ENCODE measurements at places on chromosomes 4 and X.

DNA sequence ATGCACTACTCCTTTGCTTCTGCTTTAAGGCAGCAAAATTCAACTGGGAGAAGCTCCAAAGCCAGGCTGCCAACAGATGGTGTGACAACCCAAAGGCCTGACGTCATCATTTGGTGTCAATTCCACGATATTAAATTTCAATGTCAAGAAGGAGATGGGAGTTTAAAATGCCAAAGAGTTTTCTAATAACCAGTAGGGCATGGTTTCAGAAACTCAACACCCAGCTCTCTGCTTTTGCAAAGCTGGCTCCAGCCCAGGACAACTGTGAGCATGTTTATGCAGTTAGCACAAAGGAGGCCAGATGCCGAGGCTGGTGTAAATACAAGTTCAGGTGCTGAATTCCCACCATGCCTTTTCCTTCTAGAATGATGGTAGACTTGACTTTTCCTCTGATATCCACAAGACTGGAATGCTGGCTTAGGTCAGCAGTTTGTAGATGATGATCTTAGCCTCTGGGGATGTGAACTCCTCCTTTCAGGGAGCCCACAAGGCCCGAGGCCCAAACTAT, 67.3 kb downstream of the AFAP1 start:
- no peak for DNase-seq

DNA sequence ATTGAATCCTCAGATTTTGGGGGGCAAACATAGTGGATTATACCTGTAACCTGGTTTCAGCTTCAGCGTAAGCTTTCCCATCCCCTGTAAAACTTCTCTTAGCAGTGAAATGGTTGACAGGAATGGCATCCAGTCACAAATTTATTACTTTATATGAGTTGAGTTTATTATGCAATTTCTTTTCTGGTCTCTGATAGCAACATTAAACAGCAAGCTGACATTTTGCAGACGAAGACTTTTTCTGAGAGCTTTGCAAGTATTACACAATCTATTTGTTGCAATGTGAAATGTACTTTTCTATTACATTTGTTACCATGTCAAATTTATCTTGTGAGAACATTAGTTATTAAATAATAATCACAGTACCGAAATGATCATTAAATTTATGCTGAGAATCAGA, 60.6 kb downstream of the GSPT2 start:
- DNase-seq = no peak

DNA sequence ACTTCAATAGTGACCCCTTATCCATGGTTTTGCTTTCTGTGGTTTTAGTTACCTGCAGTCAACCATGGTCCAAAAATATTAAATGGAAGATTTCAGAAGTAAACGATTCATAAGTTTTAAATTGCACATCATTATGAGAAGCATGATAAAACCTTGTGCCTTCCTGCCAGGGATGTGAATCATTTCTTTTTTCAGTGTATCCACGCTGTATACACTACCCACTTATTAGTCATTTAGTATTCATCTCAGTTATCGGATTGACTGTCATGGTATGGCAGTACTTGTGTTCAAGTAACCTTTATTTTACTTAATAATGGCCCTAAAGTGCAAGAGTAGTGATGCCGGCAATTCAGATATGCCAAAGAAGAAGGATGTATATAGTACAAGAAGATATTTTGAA, 37.7 kb upstream of the TASL start:
- DNase-seq = no peak

- no peak for DNase-seq
Measured at GRCh38 chr4:112120021-112120420, 25.2 kb upstream of the FAM241A start.

DNA sequence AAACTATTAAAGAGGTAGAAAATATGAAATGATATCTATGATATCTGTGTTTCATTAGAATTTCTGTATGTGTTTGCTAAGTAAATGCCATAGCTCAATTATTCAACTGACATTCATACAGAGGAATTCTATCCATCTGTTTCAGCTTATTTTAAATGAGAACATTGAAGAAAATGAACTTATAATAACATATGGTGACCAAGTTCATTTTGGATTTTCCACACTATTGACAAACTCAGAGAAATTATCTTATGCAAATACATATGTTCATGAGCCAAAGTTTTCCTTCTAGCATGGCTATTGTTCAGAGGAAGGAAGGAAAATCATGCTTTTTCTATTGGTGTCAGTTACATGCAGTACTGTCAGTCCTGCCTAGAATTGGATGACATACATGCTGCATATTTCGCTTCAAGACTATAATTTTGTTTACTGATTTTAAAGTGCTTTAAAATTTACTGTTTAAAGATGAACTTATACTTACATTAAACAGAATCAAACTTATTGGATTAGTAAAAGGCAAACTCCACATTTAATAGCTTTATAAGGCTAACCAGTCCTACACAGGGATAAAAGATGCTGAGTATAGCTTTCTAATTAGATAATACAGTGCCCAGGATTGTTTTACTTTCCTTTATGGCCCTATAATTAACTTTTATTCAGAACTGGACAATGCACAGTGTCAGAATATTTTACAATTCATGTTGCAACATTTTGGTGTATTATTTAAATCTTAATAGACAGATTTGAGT, 646.2 kb downstream of the TRAM1L1 start:
- no peak for DNase-seq

GRCh38 chr4:70515367-70516250, 2.8 kb upstream of the AMTN start:
- no peak for DNase-seq

GRCh38 chr4:113548303-113548702, 213.2 kb downstream of the CAMK2D start:
- DNase-seq = no peak

DNA sequence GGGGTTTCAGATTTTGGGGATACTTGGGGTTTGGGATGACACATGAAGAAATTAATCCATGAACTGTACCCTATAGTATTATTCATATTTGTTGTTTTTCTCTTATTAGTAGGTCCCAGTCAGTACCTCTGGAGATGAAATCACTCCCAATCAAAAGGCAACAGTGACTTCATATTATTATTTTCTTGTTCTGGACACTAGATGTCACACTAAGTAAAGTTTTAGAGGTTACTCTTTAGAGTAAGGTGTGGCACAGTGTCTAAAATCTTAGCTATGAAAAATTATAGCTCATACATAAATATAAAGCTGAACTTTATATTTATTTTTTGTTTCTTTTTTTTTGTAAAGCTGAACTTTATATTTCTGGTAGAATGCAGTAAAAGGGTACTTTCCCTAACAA, 35.1 kb downstream of the FAM114A1 start:
- DNase-seq = no peak

- DNase-seq = no peak
Measured at GRCh38 chr4:48039561-48039960, 23.0 kb downstream of the NIPAL1 start.

GRCh38 chr4:127139788-127140286, 492.9 kb upstream of the INTU start:
- no peak for DNase-seq

DNA sequence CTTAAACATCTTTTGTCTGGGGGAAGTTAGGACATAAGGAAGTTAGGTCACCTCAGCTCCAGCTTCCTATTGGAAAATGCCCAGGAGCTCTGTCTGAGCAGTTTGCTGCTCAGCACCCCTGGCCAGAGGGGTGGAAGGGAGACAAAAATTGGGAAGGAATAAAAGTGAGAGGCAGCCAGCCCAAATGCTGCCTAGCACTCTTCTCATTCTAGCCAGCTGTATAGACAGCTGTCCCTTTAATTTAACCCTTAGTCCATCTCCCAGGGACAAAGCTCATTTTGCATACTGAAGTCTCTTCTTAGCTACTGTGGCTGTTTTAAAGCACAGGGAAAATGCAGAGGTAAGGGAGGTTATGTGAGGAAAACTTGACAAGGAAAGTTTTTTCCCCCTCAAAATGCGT, 89.5 kb upstream of the CITED1 start:
- no peak for DNase-seq

GRCh38 chr4:52635560-52635959, 23.5 kb downstream of the USP46 start:
- DNase-seq = no peak

DNA sequence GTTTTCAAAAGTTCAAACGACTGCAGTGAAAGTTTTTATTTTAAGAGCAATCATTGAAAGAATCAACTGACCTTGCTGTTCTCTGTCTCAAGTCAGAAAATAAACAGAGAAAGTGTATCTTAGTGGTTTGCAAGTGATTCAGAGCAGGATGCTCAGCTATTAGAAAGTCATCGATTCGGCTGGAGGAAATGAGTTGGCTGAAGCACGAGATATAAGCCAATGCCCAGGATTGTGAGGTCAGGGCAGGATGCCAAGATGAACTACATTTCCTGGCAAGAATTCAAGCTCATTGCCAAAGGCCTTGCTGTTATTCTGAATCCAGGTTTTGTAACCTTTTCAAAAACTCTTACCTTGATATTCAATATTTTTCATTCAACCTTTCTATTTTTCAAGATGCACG, 541.4 kb upstream of the BOD1L1 start:
- DNase-seq = no peak

GRCh38 chrX:103311399-103311780, 600 bp upstream of the BEX2 start:
- DNase-seq = no peak

DNA sequence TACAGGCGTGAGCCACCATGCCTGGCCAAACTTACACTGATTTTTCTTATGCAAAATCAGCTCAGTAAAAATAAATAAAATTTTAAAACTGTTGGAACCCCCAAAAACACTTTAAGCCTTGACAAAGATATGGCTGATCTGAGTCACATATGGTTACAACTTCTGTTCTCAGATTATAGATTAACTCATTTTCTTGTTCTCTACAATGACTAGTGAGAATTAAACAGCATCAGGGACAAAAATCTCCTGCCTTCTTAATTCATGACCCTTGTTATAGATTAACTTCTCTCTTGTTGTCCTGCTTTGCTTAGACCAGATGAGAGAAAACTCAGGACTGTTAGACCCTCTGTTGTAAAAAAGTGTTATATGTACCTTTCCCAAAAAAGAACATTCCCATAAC, 24.2 kb upstream of the EXOC1L start:
- DNase-seq = no peak

GRCh38 chr4:38037612-38038011, 77.4 kb downstream of the PTTG2 start:
- DNase-seq = no peak

- no peak for DNase-seq
Measured at GRCh38 chr4:42906891-42907759, 14.6 kb downstream of the GRXCR1 start.

DNA sequence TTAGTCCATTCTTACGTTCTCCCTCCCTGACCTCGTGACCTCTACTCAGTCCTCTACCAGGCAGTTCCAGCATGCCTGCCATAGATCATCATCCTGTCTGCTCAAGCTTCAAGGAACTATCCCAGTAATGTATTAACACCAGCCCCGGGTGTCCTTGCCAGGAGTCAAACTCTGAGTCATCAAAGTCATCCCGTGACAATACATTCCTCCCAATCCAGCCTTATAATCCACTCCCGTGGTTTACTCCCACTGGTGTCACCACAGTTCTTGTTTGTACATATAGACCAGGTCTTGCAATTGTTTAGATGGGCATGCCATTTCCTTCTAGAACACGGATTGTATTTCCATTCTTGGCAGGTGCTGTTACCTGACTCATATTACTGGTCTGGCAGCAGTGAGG, 68.7 kb upstream of the TAB3 start:
- DNase-seq = no peak

DNA sequence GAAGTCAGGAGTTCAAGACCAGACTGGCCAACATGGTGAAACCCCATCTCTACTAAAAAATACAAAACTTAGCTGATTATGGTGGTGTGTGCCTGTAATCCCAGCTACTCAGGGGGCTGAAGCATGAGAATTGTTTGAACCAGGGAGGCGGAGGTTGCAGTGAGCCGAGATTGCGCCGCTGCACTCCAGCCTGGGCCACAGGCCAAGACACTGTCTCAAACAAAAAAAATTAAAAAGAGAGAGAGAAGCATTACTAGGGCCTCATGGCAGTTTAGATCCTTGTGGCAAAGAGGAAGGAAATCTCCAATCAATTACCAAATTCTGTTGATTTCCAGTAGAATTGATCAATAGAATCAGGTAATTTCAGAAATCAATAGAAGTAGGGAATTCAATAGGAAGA, 16.8 kb upstream of the SLC34A2 start:
- no peak for DNase-seq

GRCh38 chr4:66091786-66092185, 421.5 kb upstream of the EPHA5 start:
- DNase-seq = no peak

GRCh38 chr4:31539284-31540069, 819.3 kb downstream of the PCDH7 start:
- DNase-seq = no peak

DNA sequence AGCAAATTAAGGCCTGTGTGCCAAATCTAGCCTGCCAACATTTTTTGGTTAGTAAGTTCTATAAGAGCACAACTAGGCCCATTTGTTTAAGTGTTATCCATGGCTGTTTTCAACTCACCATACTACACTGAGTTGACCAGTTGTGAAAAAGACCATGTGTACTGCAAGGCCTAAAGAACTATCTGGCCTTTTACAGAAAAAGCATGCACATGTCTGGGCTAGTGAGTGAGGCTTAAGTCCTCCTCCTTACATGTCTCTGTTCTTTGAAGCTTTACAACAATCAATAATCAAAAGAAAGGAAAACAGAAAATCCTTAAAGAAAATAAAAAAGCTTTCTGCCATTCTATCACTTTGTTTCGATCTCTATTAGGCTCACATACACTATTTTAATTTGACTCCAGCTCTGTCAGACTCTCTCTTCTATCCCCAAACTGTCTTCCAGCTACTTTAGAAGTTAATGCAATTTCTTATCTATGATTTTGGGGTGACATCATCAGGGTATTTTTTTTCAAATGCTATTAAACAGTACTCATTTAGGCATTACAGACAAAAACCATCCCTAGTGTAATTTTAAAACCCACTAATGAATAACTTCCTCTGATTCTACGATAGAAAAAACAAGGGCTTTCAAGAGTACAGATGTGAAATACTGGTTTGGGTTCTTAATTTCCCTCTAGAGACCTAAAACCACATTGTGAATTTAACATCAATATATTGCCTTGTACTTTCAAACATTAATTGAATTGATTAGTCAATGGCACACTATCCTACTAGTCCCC, 161.8 kb downstream of the MAB21L2 start:
- DNase-seq = no peak

Measured in stimulated activated CD8-positive, alpha-beta memory T cell treated with anti-CD3 and anti-CD28 coated beads, Interleukin-7, amount 100 ng/mL, for 24 hours (primary cell).